ENCODE measurements at places on chromosomes 2 and 18.

- DNase-seq = no peak
Measured at GRCh38 chr2:42792087-42792582, 248 bp downstream of the HAAO start.

- DNase-seq = no peak
Measured at GRCh38 chr2:102137138-102137537, 5.4 kb upstream of the IL1R1 start.

- DNase-seq = no peak
Measured at GRCh38 chr2:162164802-162165201, 12.8 kb upstream of the GCG start.

DNA sequence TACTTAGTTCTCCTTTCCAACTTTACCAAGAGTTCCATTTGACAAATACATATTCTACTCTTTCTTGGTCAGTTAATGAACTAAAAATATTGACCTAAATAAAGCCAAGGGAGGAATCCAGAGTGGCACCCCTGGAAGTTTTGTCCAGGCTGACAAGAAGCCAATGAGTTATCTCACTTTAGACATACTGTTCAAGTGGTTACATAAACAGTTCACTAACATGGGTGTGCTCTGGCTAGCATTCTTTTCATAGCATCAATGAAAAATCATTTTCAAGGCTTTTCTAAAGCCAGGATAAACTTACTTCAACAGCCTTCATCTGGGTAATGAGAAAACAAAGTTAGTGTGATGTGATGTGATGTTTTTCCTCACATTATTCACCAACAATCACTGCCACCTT lies 649.4 kb downstream of the TDRD15 start:
- DNase-seq = no peak

GRCh38 chr2:217293607-217294006 lies 433.7 kb upstream of the TNP1 start:
- no peak for DNase-seq

Measured in DMS 273 treated with DMSO at 0.1 percent for 48 hours (cell line).